ENCODE measurements at places on chromosomes 7 and 10. TPM values are rescaled to one million over a fixed set of nuclear protein-coding genes. Genes with fewer than 3 reads are reported as not detected.

PITX3 gene
- total RNA-seq = 1.0 TPM

SLC18A2 gene
- not detected for total RNA-seq

RAMP3 gene
- not detected for total RNA-seq

AGBL3 gene
- total RNA-seq = 1.5 TPM

PNLIP gene
- 0.12 TPM for total RNA-seq

SPDYE8 gene
- total RNA-seq = not detected

ANKRD1 gene
- 40.5 TPM for total RNA-seq

FBXO24 gene
- total RNA-seq = 0.24 TPM

AGAP3 gene
- 66.5 TPM for total RNA-seq

WDR91 gene
- 7.7 TPM for total RNA-seq

C10orf71 gene
- total RNA-seq = not detected

SCIN gene
- 0.28 TPM for total RNA-seq

GSTK1 gene
- 108 TPM for total RNA-seq

NPSR1 gene
- total RNA-seq = not detected

CYP2C19 gene
- 0.12 TPM for total RNA-seq

PDE6C gene
- not detected for total RNA-seq

CPA4 gene
- total RNA-seq = 4.4 TPM

PKD2L1 gene
- total RNA-seq = 0.07 TPM

PON3 gene
- total RNA-seq = 38.1 TPM

SPOCK2 gene
- total RNA-seq = 0.45 TPM

OPALIN gene
- total RNA-seq = not detected

KIN gene
- total RNA-seq = 11.4 TPM

CHN2 gene
- total RNA-seq = 0.35 TPM

HOXA7 gene
- total RNA-seq = 5.1 TPM

NACAD gene
- total RNA-seq = 0.40 TPM

TRPV5 gene
- not detected for total RNA-seq

MMP21 gene
- not detected for total RNA-seq

AKR1C1 gene
- total RNA-seq = 547 TPM

TMEM130 gene
- total RNA-seq = 0.29 TPM

Data from A549 treated with Mapracorat at 1 μM for 4 hours (cell line).